ENCODE measurements at places on chromosomes 7 and 10. TPM values are rescaled to one million over a fixed set of nuclear protein-coding genes. Genes with fewer than 3 reads are reported as not detected.

DNA sequence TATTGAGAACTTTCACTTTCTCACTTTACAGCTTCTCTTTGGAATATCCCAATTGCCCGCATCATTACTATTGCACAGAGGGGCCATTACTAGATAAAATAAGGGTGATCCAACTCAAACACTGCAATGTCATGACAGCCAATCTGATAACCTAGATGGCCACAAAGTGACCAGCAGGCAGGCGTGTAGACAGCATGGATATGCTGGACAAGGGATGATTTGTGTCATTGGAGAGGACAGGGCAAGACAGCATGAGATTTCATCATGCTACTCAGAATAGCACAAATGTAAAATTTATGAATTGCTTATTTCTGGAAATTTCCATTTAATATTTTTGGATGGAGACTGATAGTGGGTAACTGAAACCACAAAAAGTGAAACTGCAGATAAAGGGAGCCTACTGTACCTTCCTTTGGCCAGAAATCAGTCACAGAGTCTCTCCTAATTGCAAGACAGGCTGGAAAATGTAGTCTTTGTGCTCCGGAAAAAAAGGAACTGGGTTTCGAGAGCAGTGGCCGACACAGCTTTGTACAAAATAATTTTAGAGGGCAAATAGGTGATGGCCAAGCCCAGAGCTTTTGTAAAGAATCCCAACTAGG lies 6.1 kb upstream of the GSDME start:
- no peak for DNase-seq

DNA sequence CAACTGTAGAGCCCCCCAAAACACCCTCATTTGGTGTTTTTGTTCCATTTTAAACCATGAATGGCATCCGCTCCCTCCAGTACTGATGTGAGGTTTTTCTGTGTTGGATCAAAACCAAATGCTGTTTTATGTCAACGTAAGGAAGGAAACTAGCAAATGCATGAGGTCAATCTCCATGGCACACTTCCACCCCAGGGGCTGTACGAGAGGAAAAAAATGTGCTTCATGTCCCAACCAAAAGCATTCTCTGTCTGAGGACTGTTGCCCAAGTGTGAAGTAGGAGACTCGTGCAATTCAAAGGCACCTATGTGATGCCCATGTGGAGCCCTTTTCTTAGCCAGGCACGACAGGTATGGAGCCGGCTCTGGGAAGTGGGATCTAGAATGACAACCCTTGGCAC lies 180.3 kb upstream of the MKI67 start:
- no peak for DNase-seq

- no peak for DNase-seq
These were observed 20.8 kb downstream of the LDB3 start for GRCh38 chr10:86689146-86689545.

GRCh38 chr10:17805330-17805729 lies 3.8 kb upstream of the MRC1 start:
- DNase-seq, result no peak

DNA sequence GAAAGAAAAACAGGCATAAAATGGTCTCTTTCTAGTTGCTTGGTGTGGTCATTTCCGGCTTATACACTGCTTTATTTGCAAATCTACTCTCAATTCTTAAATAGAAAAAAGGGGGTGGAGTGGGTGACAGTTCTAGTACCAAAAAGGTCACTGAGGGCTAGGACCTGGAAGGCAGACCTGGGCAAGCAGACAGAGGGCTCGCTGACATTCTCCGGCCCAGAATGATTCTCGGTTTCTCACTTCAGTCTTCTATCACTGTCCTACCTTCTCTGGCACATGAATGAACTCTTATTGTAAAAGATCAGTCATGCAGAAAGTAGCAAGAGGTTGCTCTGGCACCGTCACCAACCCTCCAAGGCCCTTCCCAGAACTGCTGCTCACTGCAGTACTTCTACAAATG lies 54.0 kb downstream of the MALSU1 start:
- no peak for DNase-seq

- DNase-seq, result no peak
These were observed 14.6 kb upstream of the VAX1 start for GRCh38 chr10:117152668-117153067.

- DNase-seq, result no peak
These were observed 74.8 kb downstream of the DNAJB6 start for GRCh38 chr7:157411580-157411979.

Gene CALCR
- not detected for total RNA-seq

Gene COL28A1
- 0.09 TPM for total RNA-seq

Gene GNGT1
- total RNA-seq, result not detected

Gene SHTN1
- total RNA-seq, result 0.39 TPM

Gene RARRES2
- total RNA-seq, result 0.12 TPM

Gene TAF6
- total RNA-seq, result 57.6 TPM

Gene HOXA7
- not detected for total RNA-seq
